ENCODE measurements at places on chromosomes 6 and 20. TPM values are rescaled to one million over a fixed set of nuclear protein-coding genes. Genes with fewer than 3 reads are reported as not detected.

- no peak overlapping the region for H3K4me3 ChIP-seq
- H3K36me3 ChIP-seq = no peaks in the 10 kb centered on the region
- no peak overlapping the region for H3K27ac ChIP-seq
- no peaks in the 10 kb centered on the region for H3K27me3 ChIP-seq
- DNase-seq = no peak
These were observed 139.1 kb downstream of the ARID1B start for GRCh38 chr6:156916130-156916801.

DNA sequence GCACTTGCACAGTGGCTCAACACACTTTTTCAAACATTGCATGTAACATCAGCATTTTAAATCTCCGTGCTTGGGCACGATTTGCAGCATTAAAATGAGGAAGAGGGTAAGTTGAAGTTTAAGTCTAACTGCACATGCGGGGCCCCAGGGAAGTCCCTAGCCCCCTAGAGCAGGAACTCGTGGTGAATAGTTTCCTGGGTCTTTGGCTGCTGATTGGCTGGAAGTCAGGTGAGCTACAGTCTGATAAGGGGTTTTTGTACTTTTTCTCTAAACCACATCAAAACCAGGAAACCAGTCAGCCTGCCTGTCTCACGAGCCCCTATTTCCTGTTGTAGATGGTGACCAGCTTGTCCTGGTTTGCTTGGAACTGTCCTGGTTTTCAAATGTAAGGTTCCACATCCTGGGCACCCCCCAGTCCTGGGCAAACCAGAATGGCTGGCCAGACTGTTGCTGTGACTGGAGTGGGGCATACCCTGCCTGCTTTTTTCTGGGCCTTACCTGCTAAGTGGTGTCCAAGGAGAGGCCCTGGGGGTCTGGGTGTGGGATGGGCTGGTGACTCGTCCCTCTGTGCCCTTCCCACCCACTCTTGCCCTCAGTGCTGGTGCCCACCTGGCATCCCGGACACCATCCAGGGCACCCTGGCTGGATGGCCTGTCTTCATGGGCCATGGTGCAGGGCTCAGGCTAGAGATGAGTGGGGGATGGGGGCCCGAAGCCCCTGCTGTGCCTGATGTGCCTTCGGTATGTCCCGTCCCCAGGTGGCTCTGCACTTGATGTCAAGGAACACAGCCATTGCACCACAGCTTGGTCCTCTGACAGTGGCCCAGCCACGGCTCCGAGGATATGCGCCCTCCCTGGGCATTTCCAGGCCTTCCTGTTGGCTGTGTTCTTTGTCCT, 31.8 kb downstream of the SUN5 start:
- H3K27ac ChIP-seq = no peak overlapping the region
- H3K4me1 ChIP-seq = no peaks in the 10 kb centered on the region
- no peak overlapping the region for H3K4me3 ChIP-seq

- no peak overlapping the region for H3K27ac ChIP-seq
- H3K36me3 ChIP-seq = no peaks in the 10 kb centered on the region
- H3K4me1 ChIP-seq = peaks cover 17% of the 10 kb centered on the region
- no peak for DNase-seq
- no peak overlapping the region for H3K4me3 ChIP-seq
- no peaks in the 10 kb centered on the region for H3K27me3 ChIP-seq
These were observed 118.4 kb downstream of the MRPL14 start for GRCh38 chr6:44008821-44009370.

Gene PSORS1C1
- 0.60 TPM for polyA plus RNA-seq

GRCh38 chr6:33613795-33614168, 7.3 kb upstream of the ITPR3 start:
- no peak overlapping the region for H3K4me3 ChIP-seq
- H3K4me1 ChIP-seq = peaks cover 13% of the 10 kb centered on the region
- H3K36me3 ChIP-seq = no peaks in the 10 kb centered on the region

Gene CTCFL
- not detected for polyA plus RNA-seq

DNA sequence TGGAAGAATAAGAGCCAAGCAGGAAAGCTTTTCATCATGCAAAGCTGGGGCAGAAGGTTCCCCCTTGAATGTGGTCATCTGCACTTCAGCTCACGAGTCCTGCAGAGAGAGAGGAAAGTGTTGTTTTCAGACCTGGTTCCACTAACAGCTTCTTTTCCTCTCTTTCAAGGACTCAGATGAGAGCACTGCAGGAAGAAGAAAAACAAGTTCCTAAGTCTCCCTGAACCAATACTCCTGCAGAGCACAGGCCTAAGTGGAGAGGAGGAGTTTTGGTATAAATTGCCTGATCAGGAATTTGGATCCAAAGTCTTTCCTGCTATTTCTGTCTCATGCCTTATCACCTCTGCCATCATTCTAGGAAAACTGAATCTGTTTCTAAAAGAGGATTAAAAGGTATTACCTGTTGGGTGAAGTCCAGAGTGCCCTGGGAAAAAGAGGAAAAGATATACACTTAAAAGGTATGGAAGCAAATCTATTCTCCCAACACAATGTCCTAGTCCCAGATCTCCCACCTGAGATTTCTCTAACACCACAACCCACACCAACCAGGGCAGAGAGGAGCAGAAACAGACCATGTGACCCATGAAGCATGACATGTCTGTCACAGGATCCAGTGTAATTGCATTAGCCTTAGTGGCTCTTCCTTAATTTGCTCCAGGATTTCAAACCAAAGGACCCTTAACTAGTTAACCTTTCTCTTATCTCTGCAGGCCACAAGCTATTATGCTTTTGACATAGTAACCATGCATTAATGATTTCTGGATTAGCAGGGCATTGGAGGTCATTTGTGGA, 12.2 kb downstream of the HLA-DRB5 start:
- no peaks in the 10 kb centered on the region for H3K36me3 ChIP-seq
- no peak overlapping the region for H3K27ac ChIP-seq
- no peaks in the 10 kb centered on the region for H3K27me3 ChIP-seq
- H3K4me1 ChIP-seq = no peaks in the 10 kb centered on the region
- H3K4me3 ChIP-seq = no peak overlapping the region
- DNase-seq = no peak

Gene TPX2
- polyA plus RNA-seq = 0.40 TPM

- DNase-seq = no peak
- no peak overlapping the region for H3K27ac ChIP-seq
- H3K4me3 ChIP-seq = no peak overlapping the region
- H3K27me3 ChIP-seq = no peaks in the 10 kb centered on the region
- no peaks in the 10 kb centered on the region for H3K4me1 ChIP-seq
These were observed 48.9 kb downstream of the CDK5RAP1 start for GRCh38 chr20:33352258-33353012.

Gene CLVS2
- polyA plus RNA-seq = 0.07 TPM

DNA sequence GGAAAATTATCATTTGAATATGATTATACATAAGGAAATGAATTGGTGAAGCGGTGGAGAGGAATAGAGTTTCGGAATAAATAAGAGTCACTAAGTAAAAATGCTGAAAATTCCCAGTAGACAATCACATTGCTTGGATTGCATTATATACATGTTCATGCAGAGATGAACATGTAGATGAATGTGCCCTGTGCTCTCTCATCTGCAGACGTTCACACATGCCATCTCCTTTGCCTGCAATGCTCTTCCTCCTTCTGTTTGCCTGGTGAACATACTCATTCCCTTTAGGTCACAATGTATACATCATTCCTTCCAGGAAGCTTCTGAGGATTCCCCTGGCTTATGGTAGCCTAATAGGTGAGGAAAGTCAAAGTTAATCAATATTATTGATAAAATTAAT, 17.9 kb downstream of the DCDC2 start:
- DNase-seq = no peak
- no peaks in the 10 kb centered on the region for H3K4me1 ChIP-seq
- H3K27me3 ChIP-seq = no peaks in the 10 kb centered on the region
- no peaks in the 10 kb centered on the region for H3K36me3 ChIP-seq

- H3K27ac ChIP-seq = no peak within 1 kb of the TSS
- peak; percentile 80 for DNase-seq
- no peaks in the 10 kb centered on the region for H3K4me1 ChIP-seq
These were observed at the start of gene RAD21L1 for GRCh38 chr20:1225783-1226654. TSS of gene RAD21L1 (plus strand) at chr20:1226044. CDS start at chr20:1228454, 2,410 bp downstream.

Gene CST4
- polyA plus RNA-seq = not detected

DNA sequence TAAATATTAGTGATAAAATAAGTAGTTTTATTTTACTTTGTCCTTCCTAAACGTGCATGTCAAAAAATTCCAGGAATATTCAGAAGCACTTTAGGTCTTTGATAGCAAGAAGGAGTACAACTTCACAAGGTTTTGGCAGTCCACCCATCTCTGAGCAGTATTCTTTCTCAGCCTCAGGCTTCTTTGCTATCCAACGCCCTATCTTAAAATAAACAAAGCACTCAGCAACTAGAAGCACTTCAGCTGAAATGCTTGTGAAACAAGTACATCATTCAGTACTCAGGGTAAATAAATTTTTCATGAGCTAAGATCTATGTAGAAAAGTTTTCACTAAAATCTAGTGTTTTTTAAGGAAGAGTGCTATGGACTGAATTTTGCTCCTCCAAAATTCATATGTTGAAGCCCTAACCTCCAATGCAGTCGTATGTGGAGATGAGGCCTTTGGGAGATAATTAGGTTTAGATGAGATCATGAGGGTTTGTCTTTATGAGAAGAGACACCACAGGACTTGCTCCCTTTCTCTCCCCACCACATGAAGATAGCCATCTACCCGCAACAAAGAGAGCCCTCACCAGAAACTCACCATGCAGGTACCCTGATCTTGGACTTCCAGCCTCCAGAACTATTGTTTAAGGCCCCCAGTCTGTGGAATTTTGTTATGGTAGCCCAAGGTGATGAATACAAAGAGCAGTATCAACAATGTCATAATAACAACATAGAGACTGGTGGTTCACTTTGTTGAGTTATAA, 539.1 kb downstream of the TFAP2A start:
- H3K27ac ChIP-seq = no peak overlapping the region
- H3K4me3 ChIP-seq = no peak overlapping the region
- H3K27me3 ChIP-seq = no peaks in the 10 kb centered on the region
- H3K36me3 ChIP-seq = no peaks in the 10 kb centered on the region
- no peaks in the 10 kb centered on the region for H3K4me1 ChIP-seq

Gene CFB
- 10.2 TPM for polyA plus RNA-seq

Gene TFAP2A
- polyA plus RNA-seq = 0.30 TPM
